MM.1S (cell line): ENCODE measurements at places on chromosomes 7 and 10.

DNA sequence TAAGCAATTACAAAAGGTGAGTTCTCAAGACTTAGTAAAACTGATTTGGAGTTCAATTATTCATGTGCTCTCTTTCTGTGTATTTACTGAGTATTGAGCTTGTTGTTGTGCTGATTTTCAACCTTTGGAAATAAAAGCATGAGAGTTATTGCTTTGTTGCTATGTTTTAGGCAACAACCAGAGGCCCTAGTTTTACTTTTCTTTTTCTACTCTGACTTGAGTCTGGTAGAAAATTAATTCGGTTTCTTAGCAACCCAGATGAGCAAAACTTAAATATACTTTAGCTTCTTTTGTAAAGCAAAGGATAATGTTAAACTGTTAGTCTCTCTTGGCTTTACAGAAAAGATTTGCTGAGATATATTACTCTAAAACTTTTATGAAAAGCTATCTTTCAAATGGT lies 66.4 kb upstream of the SCIN start:
- no peaks in the 10 kb centered on the region for H3K36me3 ChIP-seq
- H3K27me3 ChIP-seq: no peaks in the 10 kb centered on the region
- H3K27ac ChIP-seq: no peak overlapping the region; the same call in 1 of the 2 replicates
- no peaks in the 10 kb centered on the region for H3K4me1 ChIP-seq
- no peak for DNase-seq

- no peak overlapping the region for H3K4me3 ChIP-seq
- no peaks in the 10 kb centered on the region for H3K27me3 ChIP-seq
- no peak overlapping the region for H3K27ac ChIP-seq
- no peaks in the 10 kb centered on the region for H3K36me3 ChIP-seq
- H3K4me1 ChIP-seq: no peaks in the 10 kb centered on the region
Observed at GRCh38 chr10:63155388-63156020, 22.4 kb downstream of the NRBF2 start.

DNA sequence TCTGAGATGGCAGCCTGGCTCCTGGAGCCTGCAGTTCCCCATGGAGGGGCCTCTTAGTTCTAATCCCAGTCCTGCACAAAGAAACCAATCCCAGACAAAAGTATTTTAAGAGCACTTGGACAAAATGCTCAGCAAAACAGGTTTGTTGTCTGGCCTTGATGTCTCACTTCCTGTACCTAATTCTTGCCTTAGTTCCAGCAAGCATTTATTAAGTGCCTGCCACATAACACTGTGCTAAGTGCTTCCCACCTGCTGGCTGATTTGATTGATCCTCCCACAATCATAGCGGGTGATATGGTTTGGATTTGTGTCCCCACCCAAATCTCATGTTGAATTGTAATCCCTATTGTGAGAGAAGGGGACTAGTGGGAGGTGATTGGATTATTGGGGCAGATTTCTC lies 65.7 kb upstream of the HABP2 start:
- H3K27ac ChIP-seq: no peak overlapping the region
- no peak overlapping the region for H3K4me3 ChIP-seq
- H3K27me3 ChIP-seq: no peaks in the 10 kb centered on the region
- H3K36me3 ChIP-seq: no peaks in the 10 kb centered on the region

GRCh38 chr10:96271016-96271815 lies at the start of gene BLNK:
Gene BLNK (minus strand): TSS chr10:96271569. CDS start chr10:96271398, 171 bp downstream.
- no peaks in the 10 kb centered on the region for H3K36me3 ChIP-seq
- H3K4me1 ChIP-seq: peaks cover 37% of the 10 kb centered on the region
- H3K27me3 ChIP-seq: no peaks in the 10 kb centered on the region
- peak within 1 kb of the TSS; percentile 74 for H3K4me3 ChIP-seq
- peak; percentile 90 for DNase-seq
- peak within 1 kb of the TSS; percentile 81 for H3K27ac ChIP-seq

DNA sequence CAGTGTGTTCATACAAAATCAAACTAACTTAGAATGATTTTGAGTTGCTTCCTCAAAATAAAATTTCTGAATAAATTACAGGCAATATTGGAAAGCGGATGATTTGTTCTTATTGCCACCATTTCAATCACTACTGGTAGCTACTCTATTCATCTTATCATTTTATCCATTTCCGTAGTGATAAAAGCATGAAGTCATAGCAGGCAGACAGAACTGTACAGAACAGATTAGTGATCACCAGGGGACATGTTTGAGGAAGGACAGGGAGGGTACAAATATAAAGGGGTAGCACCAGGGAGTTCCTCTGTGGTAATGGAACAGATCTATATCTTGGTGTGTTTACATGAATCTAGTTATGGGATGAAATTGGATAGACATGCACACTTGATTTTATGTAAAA lies 138.5 kb downstream of the WNT2 start:
- H3K36me3 ChIP-seq: no peaks in the 10 kb centered on the region
- H3K4me1 ChIP-seq: peaks cover 5% of the 10 kb centered on the region; the same call in 1 of the 2 replicates
- H3K27ac ChIP-seq: no peak overlapping the region
- no peak for DNase-seq
- H3K27me3 ChIP-seq: no peaks in the 10 kb centered on the region

GRCh38 chr7:87926581-87927461 lies 7.2 kb upstream of the ADAM22 start:
- H3K4me1 ChIP-seq: peaks cover 19% of the 10 kb centered on the region
- H3K4me3 ChIP-seq: peak overlapping the region; percentile 44
- peak overlapping the region; percentile 84 for H3K27ac ChIP-seq
- no peaks in the 10 kb centered on the region for H3K27me3 ChIP-seq
- DNase-seq: peak; percentile 93

DNA sequence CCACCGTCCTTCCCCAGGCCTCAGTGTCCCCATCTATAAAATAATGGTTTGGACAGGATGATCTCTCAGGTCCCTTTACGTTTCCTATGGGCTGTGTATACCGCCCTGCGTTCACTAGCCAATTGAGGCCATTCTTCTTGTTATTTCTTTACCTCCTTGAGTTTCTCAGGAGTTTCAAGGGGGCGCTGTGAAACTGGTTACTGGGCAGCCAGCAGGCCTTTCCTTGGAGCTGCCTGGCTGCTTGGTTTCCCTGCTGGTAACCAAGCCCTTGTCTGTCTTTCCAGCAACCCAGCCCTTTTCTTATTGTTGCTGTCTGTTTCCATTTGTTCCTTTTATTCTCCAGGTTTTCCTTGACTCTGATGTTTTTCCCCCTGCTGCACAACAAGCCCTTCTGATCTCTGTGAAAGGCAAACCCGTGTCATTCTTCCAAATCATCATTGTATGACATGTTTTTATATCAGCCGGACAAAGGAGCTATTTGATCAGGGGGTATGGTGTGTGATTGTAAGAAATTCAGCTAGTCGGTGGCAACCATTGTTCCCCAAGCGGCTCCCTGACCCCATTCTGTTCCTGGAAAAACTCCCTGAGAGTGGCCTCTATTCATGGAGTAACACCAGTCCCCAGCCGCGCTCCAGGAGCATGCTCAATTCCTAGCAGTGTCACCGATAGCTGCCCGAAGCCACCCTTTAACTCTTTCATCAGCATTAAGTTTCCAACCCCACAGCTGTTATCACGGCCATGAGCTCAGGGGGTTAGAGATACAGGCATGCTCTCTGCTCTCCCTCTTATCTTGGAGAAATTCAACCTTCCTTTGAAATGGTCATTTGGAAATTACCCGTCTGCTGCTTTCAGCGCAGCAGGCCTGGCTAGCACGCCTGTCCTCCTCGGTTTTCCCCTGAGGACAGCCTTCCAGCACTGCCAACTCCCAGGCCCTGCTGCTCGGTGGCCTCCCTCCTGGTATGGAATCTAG lies 26.6 kb downstream of the FGF8 start:
- no peaks in the 10 kb centered on the region for H3K36me3 ChIP-seq
- no peak overlapping the region for H3K27ac ChIP-seq
- no peaks in the 10 kb centered on the region for H3K27me3 ChIP-seq
